Endothelial cell of umbilical vein (primary cell): ENCODE measurements at places on chromosomes 3 and 15. TPM values are rescaled to one million over a fixed set of nuclear protein-coding genes. Genes with fewer than 3 reads are reported as not detected.
A peak's percentile ranks its signal among the peaks of the same experiment; 100 is the strongest.

SLC22A13 gene
- 0.11 and 0.13 TPM in 2 replicates for polyA plus RNA-seq

- no peak for DNase-seq
These were observed 52.1 kb downstream of the EDEM1 start for GRCh38 chr3:5239602-5240001.

DNA sequence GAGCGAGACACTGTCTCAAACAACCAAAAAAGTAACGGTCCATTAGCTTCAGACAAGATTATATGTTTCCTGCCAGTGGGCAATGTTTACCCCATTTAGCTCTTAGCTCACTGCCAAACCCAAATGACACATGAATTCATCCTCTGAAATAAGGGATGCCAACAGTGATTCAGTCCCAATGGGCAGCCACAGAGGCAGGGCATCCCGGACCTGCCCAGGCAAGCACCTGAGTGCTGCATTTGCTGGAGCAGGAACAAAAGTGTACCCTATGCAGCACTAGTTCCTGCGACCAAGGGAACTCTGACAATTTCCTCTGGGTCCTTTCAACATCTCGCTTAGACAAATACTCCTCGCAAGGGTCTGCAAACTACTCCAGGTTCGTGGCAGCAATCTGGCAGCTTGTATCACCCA lies 8.0 kb downstream of the IP6K2 start:
- no peak for DNase-seq

GRCh38 chr3:154427685-154428285 lies 2.2 kb downstream of the GPR149 start:
- no peak for DNase-seq

DNA sequence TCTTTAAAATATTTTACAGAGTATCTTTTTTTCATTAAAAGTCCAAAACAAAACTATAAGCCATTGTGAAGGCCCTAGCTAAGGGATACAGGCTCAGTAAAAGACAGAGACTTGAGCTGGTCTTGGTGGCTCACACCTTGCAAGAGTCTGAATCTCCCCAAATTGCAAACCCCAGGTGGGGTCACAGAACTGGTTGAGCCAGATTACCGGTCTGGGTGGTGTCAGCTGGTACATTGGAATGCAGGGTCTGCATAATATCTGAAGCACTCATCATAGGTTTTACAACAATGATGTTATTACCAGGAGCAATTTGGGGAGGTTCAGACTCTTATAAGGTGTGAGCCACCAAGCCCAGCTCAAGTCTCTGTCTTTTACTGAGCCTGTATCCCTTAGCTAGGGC lies 201.2 kb upstream of the ARPP21 start:
- DNase-seq: no peak

ISL2 gene
- 0.05 and 0.10 TPM in 2 replicates for polyA plus RNA-seq

PIERCE2 gene
- polyA plus RNA-seq: 1.4 and 1.8 TPM in 2 replicates

- peak; percentile 28 for DNase-seq
These were observed 587 bp upstream of the TNK2 start for GRCh38 chr3:195908694-195909581.

IL17RD gene
- 0.29 and 0.36 TPM in 2 replicates for polyA plus RNA-seq

DNA sequence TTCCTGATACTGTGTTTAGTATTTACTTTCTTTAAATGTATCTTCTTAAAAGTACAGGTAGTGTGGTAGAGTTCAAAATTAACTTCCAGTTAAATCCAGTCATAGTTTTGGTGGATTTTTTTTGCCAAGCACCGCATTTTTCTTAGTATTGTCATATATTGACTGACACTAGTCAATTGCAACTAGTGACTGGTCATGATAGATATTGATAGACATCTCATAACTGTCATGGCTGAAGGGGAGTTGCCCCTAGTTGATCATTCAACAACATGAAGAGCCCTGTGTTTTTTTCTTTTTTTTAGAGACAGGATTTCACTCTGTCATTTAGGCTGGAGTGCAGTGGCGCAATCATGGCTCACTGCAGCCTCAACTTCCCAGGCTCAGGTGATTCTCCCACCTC lies 22.1 kb downstream of the RAB8B start:
- DNase-seq: no peak

RTP1 gene
- polyA plus RNA-seq: not detected in 2 replicates
